ENCODE measurements at places on chromosomes 5 and 9.

DNA sequence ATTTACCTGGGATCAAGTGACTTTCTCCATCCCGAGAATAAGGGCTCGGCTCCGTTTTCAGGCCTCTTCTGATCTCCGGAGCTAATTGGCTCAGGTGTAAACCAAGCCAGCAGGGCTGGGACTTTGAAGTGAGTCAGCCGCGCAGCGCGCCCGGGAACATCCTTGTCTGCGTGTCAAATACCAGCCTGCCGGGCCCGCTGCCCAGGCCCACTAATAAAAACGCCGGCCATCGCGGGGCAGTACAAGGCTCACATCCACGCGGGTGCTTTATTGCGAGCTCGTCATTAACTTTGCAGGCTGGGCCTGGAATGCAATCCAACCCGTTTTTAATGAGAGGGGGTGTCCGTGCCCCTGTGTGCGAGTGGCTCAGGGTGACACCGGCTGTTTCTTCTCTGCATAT lies 416.8 kb downstream of the IRX2 start:
- DNase-seq: no peak

- DNase-seq: no peak
Measured at GRCh38 chr5:10445352-10445751, 3.7 kb downstream of the ROPN1L start.

GRCh38 chr9:20553558-20554149 lies 68.6 kb downstream of the MLLT3 start:
- DNase-seq: no peak

DNA sequence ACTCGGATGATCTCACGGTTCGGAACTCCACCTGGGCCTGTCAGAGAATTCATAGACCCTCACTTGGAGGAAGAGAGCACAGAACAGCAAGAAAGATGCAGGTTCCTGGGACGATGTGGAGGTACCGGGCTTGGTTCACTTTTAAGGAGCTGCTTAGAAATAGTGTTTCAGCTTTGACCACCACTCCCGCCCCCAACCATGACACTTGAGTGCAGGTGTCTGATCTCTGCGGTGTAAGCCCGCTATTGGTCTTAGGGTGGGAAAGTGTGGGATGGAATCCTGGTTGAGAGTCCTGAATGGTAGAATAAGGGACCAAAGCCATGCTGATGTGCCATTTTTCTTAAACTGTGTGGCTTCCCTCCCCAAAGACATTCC lies 97.2 kb upstream of the LMX1B start:
- DNase-seq: no peak

DNA sequence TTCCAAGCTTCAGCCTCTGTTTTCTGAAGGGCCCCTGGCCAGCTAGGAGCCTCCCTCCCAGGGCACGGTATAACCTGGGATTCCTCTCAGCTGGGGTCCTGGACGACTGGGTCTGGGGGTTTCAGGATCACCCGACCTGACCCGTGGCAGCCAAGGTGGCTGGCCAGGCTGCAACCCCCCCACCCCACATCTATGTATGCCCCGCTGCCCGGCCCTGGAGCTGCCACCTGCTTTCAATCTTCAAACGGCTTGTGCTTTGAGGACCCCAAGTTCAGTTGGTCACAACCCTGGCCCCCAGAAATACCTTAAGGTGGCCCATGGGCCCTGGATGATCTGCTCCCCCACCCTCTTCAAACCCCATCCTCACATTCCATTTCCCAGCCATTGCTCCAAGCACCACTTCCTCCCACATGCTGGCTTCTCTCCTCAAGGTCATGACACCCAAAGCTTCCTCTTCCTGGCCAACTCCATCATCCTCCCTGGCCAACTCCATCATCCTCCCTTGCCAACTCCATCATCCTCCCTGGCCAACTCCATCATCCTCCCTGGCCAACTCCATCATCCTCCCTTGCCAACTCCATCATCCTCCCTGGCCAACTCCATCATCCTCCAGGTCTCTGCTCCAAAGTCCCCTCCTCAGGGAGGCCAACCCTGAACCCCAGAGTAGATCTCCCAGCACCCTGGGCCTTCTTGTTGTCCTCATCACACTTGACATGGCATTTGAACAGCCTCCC lies 17.2 kb upstream of the TTLL11 start:
- no peak for DNase-seq

- no peak for DNase-seq
Measured at GRCh38 chr5:93787598-93787997, 46.2 kb upstream of the POU5F2 start.

GRCh38 chr5:40078898-40079575 lies 600.7 kb upstream of the PTGER4 start:
- no peak for DNase-seq
